ENCODE measurements at places on chromosomes 1 and 21.
A peak's percentile ranks its signal among the peaks of the same experiment; 100 is the strongest.

- DNase-seq = no peak
Measured at GRCh38 chr1:156122086-156122485, 7.6 kb downstream of the LMNA start.

DNA sequence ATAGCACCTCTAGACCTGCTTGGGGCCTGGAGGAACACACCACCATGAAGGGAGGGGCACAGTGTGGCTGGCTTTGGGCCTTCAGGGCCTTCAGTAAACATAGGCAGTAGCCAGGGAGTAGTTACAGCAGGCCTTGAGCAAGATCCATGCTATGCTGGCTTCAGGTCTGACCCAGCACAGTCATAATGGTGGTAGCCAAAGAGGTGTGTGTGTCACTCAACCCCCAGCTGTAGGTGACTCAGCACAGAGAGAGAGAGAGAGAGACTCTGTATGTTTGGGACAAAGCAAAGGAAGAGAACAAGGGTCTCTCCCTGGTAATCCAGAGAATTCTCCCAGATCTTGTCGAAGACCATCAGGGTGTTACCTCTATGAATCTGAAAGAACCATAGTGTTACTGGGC lies 250.5 kb upstream of the PKN2 start:
- no peak for DNase-seq

GRCh38 chr21:37461479-37461878 lies 94.9 kb downstream of the DYRK1A start:
- DNase-seq = no peak

GRCh38 chr1:38102636-38103035 lies 56.0 kb upstream of the POU3F1 start:
- DNase-seq = no peak

GRCh38 chr1:14681182-14681581 lies 82.7 kb downstream of the KAZN start:
- no peak for DNase-seq

- DNase-seq = no peak
Measured at GRCh38 chr1:66478116-66478515, 55.8 kb upstream of the SGIP1 start.

DNA sequence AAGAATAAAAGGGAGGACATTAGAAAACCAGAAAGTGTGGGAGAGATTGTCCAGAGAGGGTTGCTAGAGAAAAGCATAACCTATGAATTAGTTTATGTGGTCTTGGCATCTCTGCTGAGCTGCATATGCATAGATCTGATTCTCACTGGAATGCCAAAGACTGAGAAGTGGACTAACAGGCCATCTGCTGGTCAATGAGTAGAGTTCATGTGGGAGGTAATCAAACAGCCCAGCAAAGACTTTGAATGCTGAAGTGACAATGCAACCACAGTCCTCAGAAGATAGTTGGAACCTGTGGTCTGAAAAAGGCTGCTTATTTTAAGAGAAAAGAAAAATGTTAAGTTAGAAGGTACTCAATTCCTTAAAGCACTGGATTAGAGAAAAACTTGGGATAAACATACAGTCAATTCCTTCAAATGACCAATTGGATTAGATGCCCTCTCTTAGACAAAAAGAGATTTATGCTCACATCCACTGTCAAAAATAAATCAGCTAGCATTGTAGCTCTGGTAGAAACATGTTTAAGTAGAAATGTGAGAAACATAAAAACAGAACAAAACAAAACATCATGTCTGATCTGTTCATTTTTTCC lies 382.8 kb downstream of the AMY1C start:
- DNase-seq = no peak

DNA sequence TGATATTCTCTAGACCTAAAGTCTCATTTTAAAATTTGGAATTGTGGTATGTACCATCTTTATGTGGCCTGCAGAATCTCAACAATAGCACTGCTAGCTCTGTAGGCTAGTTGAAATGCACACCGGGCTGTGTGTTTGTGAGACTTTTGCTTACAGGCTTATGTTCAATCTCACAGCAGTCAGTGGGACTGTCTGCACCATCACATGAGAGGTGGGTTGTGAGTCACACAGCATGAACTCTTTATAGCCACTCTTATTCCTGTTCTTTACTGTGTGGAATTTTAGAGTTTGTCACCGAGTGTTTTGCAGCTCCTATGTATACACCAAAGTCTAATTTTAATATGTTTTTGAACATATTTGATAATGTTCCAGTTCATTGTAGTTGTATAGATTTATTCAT lies 74.6 kb downstream of the RASAL2 start:
- DNase-seq = no peak

GRCh38 chr1:149879556-149879955 lies 19.8 kb upstream of the BOLA1 start:
- no peak for DNase-seq

- no peak for DNase-seq
Measured at GRCh38 chr1:110620686-110621085, 14.5 kb upstream of the KCNA2 start.

GRCh38 chr1:26345718-26346117 lies 8.2 kb downstream of the CRYBG2 start:
- no peak for DNase-seq

DNA sequence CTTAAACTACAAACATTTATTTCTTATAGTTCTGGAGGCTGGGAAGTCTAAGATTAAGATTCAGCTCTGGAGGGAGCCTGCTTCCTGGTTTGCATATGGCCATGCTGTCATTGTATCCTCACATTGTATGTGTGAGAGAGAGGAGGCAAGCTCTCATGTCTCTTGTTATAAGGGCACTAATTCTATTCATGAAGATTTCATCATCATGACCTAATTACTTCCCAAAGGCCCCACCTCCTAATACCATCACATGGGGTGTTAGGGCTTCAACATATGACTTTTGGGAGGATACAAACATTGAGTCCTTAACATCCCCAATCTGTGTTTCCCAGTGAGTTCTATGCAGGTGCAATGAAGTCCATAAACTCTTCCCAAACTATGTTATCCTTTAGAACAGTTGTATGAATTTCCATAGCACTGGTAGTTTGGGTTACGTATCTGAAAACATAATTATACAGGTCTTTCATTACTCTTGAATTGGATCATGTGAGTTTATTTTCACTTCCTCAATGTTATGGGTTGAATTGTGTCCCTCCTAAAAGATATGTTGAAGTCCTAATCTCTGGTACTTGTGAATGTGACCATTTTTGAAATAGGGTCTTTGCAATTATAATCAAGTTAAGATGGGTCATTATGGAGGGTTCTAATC lies 124.2 kb downstream of the RUNX1 start:
- DNase-seq = no peak

DNA sequence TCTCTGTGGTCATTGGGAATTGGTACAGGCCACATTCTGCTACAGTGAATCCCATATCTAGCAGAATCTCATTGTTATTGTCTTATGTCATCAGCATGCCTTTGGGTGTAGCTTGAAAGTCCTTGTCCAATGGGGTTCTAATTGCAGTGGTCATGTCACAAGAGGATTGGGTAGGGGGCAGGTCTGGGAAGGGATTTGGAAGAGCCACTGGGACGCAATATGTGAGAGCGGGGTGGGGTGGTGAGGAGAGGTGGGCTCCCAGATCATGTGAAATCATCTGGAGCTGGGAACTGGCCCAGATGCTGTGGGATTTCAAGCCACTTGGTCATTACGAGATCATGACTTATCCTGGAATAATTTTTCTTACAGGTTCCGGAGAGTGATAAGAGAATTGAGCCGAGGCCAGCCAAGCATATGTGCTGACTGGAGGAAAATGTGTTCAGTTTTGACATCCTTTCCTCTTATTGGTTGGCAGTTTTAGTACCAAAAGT lies 16.3 kb downstream of the CNIH3 start:
- no peak for DNase-seq

DNA sequence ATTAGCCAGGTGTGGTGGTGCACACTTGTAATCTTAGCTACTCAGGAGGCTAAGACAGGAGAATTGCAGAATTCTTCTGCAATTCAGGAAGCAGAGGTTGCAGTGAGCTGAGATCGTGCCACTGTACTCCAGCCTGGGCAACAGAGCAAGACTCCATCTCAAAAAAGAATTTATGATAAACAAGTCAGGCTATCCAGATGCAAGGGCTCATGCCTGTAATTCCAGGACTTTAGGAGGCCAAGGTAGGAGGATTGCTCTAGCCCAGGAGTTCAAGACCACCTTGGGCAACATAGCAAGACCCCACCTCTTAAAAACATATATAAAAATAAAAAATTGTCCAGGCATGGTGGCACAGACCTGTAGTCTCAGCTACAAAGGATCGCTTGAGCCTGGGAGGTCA lies 10.5 kb upstream of the CBR3 start:
- DNase-seq = no peak

DNA sequence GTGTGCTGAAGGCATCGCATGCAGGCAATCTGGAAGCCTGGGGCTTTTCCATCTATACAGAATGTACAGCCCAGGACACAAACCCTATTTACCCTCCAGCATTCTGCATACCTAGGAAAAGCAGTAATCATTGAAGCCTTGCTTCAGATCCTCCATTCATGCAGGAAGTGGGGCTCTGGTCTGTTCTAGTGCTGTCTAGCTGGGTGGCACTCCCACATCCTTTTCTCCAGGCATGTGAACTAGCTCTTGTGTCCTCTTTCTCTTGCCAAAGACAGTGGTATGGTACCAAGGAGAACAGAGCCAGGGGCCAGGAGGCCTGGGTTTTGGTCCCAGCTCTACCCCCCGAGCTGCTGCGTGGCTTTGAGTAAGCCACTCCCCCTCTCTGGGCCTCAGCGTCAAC lies 21.7 kb downstream of the LRP8 start:
- DNase-seq = no peak

- peak; percentile 9 for DNase-seq
Measured at GRCh38 chr1:99685516-99686180, 39.7 kb downstream of the PALMD start.

DNA sequence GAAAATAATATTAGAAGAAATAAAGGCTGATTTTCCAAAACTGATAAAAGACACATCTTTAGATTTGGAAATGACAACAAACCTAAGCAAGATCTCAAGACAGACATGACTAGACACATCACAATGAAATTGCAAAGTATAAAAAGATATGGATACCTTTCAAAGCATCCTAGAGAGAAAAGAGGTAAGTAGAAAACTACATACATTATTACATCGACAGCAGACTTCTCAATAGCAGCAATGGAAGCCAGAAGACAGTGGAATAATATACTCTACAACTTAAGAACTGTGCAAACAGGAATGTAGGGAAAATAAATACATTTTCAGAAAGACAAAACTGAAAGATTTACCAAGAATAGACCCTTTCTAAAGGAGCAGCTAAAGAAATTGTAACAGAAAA lies 50.2 kb downstream of the DENND1B start:
- DNase-seq = no peak

DNA sequence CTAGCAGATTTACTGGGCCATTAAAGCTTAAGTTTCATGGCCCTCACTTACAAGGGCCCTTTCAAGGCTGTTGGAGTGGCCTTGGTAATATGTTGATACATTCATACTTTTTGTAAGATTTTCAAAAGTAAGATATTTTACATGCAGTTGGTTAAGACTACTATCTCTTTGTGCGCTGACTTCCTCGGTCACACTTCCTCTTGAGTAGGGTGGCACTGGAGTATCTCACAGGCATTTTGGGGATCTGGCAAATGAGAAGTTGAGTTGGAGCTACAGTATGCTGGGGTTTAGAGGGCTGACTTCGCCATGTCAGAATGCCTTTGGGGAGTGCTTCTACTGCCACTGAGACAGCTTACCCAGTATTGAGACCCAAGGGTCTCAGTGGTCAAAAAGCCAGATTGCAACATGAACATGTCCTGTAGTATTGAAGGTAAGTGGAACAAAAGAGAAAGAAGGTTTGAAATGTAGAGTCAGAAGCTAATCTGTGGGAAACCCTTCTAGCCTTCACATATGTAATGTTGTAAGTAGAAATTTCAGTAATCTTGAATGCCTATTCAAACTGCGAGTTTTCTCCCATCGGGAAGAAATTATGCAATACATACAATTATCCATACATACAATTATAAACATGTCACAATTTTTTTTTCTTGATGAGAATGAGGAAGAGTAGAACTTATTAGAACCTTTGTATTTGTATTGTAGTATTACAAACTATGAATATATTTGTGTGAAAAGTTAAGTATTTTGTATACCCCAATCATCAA lies 32.3 kb upstream of the RALGPS2 start:
- no peak for DNase-seq

DNA sequence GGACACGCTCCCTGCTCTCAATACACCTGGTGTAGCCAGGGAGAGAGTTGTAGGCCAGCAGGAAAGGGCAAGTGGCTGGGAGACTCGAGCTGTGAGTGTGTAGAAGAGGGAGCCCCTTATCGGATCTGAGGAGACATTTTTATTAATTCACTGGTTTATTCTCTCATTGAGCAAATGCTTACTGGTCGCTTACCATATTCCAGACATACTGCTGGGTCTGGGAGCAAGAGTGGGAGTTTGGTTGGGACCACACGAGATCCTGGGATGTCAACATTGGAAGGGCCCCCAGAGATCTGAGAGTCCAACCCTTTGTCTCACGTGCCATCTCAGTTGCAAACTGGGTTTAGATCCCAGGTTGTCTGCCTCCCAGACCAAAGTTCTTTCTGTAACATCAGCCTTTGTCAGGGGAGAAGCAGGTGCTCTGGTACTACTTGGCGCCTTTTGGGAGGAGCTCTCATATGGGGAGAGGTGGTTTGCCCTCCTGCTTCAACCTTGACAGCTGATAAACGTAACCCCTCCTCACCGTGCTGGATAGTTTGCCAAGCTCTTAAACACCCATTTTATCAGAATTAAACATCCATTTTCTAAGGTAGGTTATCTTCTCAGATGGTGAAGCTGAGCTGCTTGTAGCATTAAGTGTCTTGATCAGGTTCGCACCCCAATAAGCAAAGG lies 742 bp downstream of the TMEM222 start:
- no peak for DNase-seq

DNA sequence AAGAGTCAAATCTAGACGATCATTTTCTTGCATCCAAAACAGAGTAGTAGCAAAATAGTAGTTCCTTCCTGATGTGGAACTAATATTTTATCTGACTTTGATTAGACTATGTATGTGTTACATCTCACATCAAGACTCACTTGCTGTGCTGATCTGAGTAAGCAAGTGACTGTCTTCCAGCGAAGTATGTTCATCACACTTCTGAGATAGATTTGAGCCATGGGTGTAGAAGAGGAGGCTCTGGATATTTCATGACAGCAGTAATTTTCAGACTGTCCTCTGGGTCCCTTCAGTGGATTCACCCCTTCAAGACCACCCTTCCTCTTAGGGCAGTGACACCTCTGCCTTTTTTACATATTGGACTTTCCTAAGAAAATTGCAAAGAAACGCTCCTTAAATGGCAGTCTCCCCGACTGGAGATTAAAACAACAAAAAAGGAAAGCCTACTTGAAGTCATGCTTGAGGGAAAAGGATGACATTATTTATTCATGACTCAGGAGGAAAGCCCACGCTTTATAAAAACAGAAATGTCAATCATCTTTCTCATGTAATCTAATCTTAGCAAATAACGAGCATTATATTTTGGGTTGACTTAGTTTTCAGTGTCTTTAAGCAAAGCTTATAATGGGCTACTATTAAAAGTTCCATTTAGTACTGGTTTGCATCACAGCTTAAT lies 22.8 kb downstream of the ATP1B1 start:
- DNase-seq = no peak
